ENCODE measurements at places on chromosomes 6 and 20.

- no peaks in the 10 kb centered on the region for H3K27me3 ChIP-seq
- H3K4me3 ChIP-seq: peak overlapping the region; percentile 72
- peak; percentile 48 for DNase-seq
- peaks cover 3% of the 10 kb centered on the region for H3K4me1 ChIP-seq
- H3K27ac ChIP-seq: peak overlapping the region; percentile 84
Observed at GRCh38 chr6:42781546-42781795, 381 bp upstream of the BICRAL start.

GRCh38 chr6:6420107-6420506 is 99.6 kb upstream of the F13A1 start:
- no peak overlapping the region for H3K27ac ChIP-seq
- no peak overlapping the region for H3K4me3 ChIP-seq
- no peaks in the 10 kb centered on the region for H3K27me3 ChIP-seq
- no peaks in the 10 kb centered on the region for H3K4me1 ChIP-seq

DNA sequence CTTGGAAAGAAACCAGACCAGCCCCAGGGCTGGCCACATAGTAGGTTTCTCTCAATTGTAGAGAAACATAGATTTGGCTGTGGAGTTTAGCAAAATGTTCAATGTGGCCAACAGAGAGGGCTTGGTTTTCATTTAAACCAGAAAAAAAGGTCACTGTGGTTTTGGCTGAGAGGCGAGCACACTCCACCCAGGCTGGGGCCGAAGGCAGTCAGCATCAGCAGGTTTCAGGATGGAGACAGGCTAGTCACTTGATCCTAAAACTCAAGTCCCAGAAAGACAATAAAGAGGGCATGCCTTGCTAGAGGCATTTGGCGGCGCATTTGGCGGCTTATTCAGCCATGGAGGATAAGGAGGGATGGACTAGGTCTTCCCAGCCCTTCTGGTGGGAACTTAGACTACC is 73.1 kb downstream of the PRND start:
- peak; percentile 9 for DNase-seq
- H3K27me3 ChIP-seq: no peaks in the 10 kb centered on the region
- H3K27ac ChIP-seq: peak overlapping the region; percentile 26
- peaks cover 6% of the 10 kb centered on the region for H3K4me1 ChIP-seq
- no peak overlapping the region for H3K4me3 ChIP-seq
- H3K36me3 ChIP-seq: no peaks in the 10 kb centered on the region

DNA sequence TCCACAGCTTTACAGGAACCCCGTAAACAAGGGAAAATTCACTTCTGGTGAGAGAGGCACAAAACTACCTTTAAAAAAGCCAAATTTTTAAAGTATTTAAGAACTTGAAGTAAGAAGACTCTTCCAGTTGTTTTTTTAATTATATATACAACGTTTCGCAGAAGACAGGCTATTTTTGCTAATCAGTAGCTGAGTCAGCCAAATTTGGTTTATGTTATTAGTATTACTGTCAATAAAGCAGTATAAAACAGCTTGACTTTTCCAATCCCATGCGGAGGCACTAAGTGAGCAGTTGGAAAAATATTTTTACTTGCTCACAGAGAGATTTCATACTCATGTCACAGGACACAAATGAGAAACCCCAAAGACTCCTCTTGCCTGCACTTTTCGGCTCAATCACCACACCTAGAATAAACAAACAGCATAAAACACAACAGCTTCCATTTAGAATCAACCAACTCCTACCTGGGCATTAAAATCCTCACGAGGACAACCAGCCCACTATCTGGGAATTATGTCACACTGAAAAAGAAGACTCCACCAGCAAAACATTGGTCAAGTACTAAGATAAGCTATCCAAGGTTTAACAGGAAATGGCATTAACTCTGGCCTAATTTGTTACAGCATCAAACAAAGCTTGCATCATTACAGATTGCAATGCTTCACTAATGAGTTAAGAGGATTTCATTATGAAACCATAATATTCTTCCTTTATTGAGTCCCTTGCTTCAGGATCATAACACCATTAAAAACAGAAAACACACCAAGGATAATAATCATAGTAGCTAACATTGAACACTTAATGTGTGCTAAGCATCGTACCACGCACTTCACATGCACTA is 26.3 kb downstream of the ELOVL5 start:
- DNase-seq: peak; percentile 34
- no peak overlapping the region for H3K4me3 ChIP-seq
- peaks cover 26% of the 10 kb centered on the region for H3K4me1 ChIP-seq
- H3K27me3 ChIP-seq: no peaks in the 10 kb centered on the region

DNA sequence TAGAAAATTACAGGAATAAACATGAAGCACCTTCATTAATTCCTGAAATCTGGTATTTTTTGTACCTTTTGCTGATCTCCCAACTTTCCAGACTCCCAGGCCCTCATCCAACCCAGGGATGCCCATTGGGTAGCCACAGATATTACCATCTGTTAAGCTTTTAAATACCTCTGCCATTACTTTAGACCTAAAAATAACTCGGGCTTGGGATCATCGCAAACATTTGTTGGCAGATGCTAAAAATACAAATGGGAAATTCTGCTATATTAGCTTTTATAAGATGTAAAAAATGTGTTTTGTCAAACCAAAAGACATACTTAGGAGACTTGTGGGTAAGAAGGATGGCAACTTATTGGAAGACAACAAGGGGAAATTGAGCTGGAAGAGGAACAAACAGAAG is 376.1 kb downstream of the CENPW start:
- peaks cover 2% of the 10 kb centered on the region for H3K4me1 ChIP-seq
- no peak for DNase-seq
- H3K4me3 ChIP-seq: no peak overlapping the region
- no peak overlapping the region for H3K27ac ChIP-seq
- H3K36me3 ChIP-seq: peaks cover 2% of the 10 kb centered on the region
- H3K27me3 ChIP-seq: no peaks in the 10 kb centered on the region

GRCh38 chr6:71672876-71673275 is 213.5 kb upstream of the RIMS1 start:
- H3K4me3 ChIP-seq: no peak overlapping the region
- DNase-seq: no peak
- no peaks in the 10 kb centered on the region for H3K36me3 ChIP-seq
- no peak overlapping the region for H3K27ac ChIP-seq

GRCh38 chr6:120871416-120872261 is 462.6 kb downstream of the TBC1D32 start:
- no peak overlapping the region for H3K4me3 ChIP-seq
- no peaks in the 10 kb centered on the region for H3K36me3 ChIP-seq
- H3K27me3 ChIP-seq: no peaks in the 10 kb centered on the region
- H3K4me1 ChIP-seq: no peaks in the 10 kb centered on the region
- DNase-seq: no peak
- no peak overlapping the region for H3K27ac ChIP-seq

DNA sequence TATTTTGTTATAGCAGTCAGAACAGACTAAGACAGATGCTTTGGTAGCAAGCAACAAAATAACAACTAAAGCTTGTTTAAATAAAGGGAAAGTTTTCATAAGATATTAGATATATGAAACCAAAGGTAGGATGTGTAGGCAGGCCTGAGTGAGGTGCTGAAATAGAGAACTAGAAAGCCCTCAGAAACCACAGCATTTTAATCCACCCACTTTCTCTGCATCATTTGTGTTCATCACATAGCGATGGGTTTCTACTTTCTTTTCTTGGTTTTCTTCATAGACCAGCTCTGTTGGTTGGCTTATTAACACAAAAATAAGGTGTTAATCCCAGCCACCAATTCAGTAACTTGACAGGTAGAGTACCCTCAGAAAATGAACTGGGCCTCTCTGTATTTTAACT is 58.6 kb downstream of the RPS12 start:
- H3K27me3 ChIP-seq: peaks cover 2% of the 10 kb centered on the region
- no peaks in the 10 kb centered on the region for H3K36me3 ChIP-seq
- H3K4me1 ChIP-seq: no peaks in the 10 kb centered on the region
- no peak overlapping the region for H3K27ac ChIP-seq
- DNase-seq: no peak

DNA sequence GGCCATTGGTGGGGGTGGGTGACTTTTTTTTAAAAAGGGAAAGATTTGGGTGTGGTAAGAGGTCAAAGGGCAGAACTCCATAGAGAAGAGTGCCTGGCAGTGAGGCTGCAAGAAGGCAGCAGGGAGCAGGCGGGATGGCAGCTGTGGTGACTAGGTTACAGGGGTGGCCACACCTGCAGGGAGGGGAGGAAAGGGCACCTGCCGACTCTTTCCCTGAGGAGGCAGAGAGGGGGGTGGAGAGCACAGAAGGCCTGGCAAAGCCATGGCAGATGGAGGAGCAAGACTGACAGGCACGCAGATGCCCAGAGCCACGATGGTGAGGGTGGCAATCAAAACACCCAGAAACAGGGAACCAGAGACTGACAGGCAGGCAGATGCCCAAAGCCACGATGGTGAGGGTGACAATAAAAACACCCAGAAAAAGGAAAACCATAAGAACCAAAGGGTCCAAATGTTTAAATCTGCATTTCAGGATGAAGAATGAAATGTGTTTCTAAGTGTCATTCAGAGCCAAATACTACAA is 19.3 kb downstream of the CST7 start:
- no peaks in the 10 kb centered on the region for H3K27me3 ChIP-seq
- no peak for DNase-seq
- H3K4me1 ChIP-seq: no peaks in the 10 kb centered on the region
- H3K27ac ChIP-seq: no peak overlapping the region

- H3K36me3 ChIP-seq: no peaks in the 10 kb centered on the region
- no peak overlapping the region for H3K27ac ChIP-seq
- H3K4me1 ChIP-seq: no peaks in the 10 kb centered on the region
- no peak for DNase-seq
- H3K4me3 ChIP-seq: no peak overlapping the region
Observed at GRCh38 chr20:63128367-63128766, 87.6 kb downstream of the YTHDF1 start.

Data from fibroblast of lung (primary cell).